ENCODE measurements at places on chromosomes 16 and 17.

- no peak for DNase-seq
Measured at GRCh38 chr17:13490427-13490826, 111.3 kb downstream of the HS3ST3A1 start.

GRCh38 chr16:4094127-4094773 is 22.0 kb downstream of the ADCY9 start:
- DNase-seq: no peak

DNA sequence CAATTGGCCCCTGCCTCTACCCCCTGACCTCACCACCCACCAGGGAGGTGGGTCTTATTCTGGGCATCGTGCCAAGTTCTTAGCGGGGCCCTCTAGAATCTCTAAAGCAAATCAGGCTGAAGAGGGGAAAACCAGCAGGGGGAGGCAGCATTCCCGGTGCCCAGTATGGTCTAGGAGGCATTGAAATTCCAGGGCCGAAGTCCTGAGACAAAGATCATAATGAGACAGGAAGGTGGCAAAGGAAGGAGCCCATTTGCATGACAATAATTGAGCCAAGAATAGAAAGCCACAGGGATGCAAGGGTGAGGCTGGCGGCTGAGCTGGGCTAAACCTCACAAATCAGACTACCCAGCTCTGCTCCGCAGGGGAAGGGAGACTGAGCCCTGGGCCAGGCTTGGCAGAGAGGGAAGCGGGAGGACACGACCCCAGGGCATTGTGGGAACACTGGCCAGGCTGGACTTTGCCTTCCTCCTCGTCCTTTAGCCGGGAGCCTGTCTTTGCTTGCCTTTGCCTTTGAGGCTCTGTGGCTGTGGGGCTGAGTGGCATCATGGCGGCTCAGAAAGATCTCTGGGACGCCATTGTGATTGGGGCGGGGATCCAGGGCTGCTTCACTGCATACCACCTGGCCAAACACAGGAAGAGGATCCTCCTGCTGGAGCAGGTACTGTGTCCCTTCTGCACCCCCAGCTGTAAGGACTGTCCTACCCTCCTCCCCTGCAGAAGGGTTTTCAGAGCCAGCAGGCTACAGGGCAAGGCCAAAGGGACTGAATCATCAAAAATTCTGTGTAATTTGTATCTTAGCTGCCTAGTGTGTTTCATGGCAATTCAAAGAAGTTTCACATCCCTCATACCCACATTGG is at the start of gene PIPOX:
PIPOX (plus strand) TSS at position 463 of the 860 bp plus-strand sequence; CDS start at position 548, 85 bp downstream.
- DNase-seq: peak; percentile 50

DNA sequence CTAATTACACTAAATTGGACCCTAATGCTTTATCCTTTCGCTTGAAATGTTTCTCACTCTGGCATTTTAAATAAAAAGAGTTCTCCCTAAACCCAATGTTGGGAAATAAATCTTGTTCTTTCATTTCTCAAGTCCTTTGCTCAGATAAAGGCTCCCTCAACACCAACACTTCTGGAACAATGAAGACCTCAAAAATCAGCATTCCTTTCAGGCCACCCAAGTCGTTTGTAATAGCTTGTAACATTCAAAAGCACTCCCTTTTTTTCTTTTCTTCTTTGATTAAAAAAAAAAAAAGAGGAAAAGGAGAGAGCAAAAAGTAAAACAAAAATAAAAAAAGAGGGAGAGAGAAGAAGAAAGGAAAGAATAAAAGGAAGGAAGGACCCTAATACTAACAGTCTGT is 23.3 kb upstream of the FOXJ1 start:
- no peak for DNase-seq

DNA sequence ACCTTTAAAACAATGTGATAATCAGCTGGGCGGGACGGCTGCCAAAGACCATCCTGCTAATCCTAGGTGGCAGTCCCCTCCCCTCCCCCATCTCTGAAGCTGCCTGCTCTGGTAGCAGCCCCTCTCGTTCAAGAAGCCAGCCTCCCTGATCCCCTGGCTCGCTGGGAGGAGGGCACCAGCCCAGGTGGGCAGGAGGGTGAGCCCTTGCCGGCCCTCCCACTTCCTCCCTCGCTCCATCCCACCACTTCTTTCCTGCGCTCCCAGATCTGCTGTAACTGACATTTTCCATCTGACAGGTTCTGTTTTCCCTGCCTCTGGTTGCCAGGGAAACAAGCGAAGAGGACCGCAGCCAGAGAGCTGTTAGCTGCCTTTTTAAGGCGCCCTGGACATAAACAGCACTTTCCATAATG is 155.7 kb upstream of the TNRC6C start:
- DNase-seq: peak; percentile 90

DNA sequence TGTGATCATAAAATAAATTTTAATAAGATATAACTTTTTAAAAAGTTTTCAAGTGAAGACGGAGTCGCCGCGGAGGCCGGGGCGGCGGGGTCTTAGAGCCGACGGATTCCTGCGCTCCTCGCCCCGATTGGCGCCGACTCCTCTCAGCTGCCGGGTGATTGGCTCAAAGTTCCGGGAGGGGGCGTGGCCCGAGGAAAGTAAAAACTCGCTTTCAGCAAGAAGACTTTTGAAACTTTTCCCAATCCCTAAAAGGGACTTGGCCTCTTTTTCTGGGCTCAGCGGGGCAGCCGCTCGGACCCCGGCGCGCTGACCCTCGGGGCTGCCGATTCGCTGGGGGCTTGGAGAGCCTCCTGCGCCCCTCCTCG is at the start of gene FOXC2:
FOXC2 (plus strand) TSS at position 229 of the 365 bp plus-strand sequence. CDS start 507 bp downstream, outside the sequence.
- peak; percentile 94 for DNase-seq

DNA sequence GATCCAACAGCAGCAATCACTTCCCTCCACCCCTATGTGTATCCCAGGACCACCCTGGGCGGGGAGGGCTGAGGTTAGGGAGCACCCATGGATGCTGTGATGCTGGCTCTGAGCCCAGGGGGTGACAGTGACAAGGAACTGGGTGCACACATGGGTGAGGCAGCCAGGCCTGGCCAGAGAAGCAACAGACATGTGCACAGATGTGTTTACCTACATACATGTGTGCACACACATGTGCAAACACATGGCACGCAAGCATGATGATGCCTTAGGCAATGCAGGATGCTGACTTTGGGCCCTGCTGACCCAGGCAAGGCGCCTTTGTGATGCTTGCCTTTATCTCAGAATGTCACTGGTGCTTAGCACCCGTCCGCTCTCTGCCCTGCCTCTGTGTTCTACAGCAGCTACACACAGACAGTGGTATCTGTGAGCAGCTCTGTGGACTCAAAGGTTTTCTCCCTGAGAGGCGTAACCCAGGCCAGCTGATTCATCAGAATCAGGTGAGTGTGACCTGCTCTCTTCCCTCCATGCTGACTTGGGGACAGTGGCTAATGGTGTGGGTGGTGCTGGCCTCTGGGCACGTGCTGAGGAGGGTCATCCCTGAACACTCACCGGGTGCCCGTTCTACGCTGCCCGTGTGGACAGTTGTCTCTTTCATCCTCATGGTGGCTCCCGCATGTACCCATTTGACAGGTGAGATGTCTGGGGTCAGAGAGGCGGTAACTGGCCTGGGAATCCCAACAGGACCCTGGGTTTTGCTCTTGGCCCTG is 38.5 kb upstream of the KSR1 start:
- DNase-seq: no peak

DNA sequence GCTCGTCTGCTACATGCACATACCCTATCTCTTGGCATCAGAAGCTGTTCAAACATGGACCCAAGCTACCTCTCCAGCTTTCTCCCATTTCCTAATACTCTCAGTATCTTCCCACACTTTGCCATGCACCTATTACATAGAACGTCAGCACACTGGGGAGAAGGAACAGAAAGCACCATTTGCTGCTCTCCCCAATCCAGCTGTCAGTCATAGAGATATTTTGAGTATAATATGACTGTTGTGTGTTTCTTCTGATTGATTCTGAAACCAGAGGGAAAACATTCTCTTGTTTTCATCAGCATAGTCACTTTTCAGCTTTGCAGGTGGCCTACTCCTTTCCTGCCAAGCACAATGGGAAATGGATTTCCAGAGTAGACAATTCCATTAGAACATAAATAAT is 107.1 kb downstream of the ADAMTS18 start:
- DNase-seq: no peak

- peak; percentile 57 for DNase-seq
Measured at GRCh38 chr17:13931111-13931526, 138.2 kb upstream of the COX10 start.

DNA sequence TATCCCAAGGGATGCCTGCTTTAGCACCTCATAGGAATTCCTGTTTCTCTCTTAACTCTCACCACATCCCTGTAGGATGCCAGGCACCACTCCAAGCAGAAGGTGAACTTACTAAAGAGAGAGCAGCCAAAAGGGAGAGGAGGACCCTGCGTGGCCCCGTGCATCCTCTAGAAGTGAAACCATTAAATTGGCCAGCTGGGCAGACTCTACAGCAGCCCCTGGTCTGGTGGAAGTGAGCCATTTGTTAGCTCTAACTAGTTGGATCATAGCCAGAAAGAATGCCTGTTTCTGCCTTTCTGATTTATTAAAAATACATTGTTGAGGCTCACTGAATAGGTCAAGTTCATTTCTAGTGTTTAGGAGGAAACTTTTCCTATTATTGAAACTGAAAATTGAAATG is 22.3 kb downstream of the TMEM11 start:
- DNase-seq: no peak

- DNase-seq: no peak
Measured at GRCh38 chr16:26667307-26667706, 399.4 kb upstream of the C16orf82 start.

- peak; percentile 34 for DNase-seq
Measured at GRCh38 chr16:53913099-53913870, 209.3 kb downstream of the FTO start.

GRCh38 chr16:25256695-25257469 is 763 bp downstream of the ZKSCAN2 start:
- peak; percentile 19 for DNase-seq

- no peak for DNase-seq
Measured at GRCh38 chr16:28845761-28846079, 428 bp downstream of the TUFM start.

DNA sequence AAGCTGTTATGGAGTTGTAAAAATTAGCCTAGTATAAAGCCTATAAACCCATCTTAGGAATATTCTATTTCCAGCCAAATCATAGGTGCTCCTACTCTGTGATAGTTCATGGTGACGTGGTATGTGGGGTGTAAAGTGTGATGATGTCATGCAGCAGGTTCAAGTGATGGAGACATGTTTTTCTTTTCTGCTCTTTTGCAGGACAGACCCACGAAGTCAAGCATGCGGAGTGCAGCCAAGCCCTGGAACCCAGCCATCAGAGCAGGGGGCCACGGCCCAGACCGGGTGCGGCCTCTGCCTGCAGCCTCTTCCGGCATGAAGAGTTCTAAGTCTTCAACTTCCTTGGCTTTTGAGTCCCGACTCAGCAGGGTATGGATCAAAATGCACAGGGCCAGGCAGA is 87.3 kb downstream of the SPECC1 start:
- DNase-seq: no peak

DNA sequence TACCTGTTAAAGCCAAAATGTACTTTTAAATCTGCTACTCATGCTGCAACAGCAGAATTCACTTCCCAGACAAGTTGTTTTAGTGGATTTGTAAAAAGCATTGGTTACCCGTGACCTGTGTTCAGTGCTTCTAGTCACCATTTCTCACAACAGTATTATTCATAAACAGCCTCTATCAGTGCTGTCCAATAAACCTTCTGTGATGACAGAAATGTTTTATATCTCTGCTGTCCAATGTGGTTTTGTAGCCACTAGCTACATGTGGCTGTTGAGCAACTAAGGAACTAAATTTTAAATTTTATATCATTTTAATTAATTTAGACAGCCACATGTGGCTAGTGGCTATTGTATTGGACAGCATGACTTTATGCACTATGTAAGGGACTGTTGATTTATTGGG is 12.6 kb downstream of the MAP3K3 start:
- no peak for DNase-seq

DNA sequence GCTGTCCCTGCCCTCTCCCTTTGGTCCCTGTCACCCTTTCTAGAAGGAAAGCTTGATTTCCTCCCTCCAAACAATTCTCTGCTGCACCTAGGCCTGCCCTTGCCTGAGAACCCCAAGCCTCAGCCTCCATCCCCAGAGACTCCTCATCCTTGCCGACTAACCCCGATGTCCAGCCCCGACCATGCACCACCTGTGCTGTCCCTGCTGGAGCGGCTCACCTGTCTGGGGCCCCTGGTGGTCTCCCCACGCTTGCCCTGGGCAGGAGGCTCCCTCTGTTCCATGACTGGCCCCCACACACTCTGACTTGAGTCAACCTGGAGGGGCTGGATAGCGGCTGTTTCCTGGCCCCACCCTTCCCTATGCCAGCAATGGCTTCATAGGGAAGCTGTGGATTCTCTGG is 12.0 kb upstream of the SRRM2 start:
- no peak for DNase-seq

DNA sequence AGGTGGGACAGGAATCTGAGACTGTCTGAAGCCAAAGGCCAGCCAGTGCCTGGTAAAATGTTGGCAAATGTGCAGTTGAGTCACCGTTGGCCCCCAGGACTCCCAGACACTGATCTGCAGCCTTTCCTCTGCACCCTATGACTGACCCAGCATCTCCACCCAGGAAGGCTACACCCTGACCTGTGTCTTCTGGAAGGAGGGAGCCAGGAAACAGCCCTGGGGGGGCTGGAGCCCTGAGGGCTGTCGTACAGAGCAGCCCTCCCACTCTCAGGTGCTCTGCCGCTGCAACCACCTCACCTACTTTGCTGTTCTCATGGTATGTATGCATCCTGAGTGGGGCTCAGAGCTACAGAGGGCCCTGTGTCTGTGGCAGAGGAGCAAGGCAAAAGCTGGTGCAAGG is 24.0 kb downstream of the ADGRG5 start:
- no peak for DNase-seq

- DNase-seq: no peak
Measured at GRCh38 chr17:17235212-17236174, 1.5 kb downstream of the FLCN start.

DNA sequence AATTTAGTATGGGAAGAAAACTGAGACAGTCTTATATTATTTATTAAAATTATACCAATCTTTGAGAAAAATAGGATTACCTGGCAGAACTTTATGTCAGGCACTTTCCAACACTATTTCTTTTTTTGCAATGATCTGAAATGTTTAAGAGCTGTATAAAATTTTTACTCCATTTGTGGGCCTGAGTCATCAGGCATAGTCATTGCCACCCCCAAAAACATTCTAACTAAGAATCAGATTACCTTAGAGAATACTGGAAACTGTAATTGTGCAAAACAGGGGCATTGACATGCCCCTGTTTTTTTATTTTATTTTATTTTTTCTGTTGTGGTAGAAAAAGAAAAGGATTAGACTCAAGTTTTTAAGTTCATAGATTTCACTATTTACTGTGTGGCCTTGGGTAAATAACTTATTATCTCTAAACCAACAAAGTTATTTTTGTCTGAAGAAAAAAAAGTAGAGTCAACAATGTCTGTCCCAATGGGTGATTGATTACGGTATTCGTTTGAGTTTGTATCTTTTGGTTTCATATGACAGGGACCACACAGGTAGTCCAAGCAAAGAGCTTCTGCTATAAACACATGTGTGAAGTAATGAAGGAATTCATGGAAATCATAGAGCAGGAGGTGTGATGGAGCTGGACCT is 24.6 kb downstream of the VAT1L start:
- no peak for DNase-seq

- DNase-seq: no peak
Measured at GRCh38 chr17:29867643-29868181, 62.3 kb downstream of the SSH2 start.

GRCh38 chr16:74811911-74812310 is 37.3 kb upstream of the FA2H start:
- no peak for DNase-seq
